ENCODE measurements at places on chromosomes 2 and 18. TPM values are rescaled to one million over a fixed set of nuclear protein-coding genes. Genes with fewer than 3 reads are reported as not detected.

DNA sequence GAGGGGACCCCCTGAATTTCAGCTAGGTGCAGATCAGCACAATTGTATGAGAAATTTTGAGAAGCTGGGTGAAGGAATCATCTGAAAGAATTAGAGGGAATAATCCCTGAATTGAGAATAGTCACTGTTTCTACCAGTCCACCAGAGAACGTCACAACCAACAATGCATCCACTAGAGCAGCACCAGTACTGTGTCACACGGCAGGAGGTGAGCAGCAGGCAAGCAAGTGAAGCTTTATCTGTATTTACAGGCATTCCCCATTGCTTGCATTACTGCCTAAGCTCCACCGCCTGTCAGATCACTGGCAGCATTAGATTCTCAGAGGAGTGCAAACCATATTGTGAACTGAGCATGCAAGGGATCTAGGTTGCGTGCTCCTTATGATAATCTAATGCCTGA lies 40.7 kb downstream of the GDF7 start:
- no peak for DNase-seq

DNA sequence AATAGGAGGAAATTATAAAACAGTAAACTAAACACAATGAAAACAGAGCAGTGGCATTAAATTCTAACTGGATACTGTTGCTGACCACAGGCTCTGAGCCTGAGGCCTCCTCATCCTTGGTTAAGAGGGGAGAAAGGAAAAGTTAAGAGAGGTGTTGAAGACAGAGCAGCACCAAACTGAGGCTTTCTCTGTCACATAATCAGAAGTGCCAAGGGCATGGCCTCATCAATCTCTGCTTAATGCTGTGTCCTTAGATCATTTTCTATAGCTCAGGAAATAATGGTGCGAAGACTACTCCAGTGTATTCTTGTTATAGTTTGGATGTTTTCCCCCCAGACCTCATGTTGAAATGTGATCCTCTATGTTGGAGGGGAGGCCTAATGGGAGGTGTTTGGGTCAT lies 160.9 kb upstream of the SLC1A4 start:
- DNase-seq = no peak

GRCh38 chr2:50865235-50865634 lies 166.7 kb downstream of the NRXN1 start:
- no peak for DNase-seq

- no peak for DNase-seq
Measured at GRCh38 chr18:62621546-62621945, 93.8 kb upstream of the PHLPP1 start.

DNA sequence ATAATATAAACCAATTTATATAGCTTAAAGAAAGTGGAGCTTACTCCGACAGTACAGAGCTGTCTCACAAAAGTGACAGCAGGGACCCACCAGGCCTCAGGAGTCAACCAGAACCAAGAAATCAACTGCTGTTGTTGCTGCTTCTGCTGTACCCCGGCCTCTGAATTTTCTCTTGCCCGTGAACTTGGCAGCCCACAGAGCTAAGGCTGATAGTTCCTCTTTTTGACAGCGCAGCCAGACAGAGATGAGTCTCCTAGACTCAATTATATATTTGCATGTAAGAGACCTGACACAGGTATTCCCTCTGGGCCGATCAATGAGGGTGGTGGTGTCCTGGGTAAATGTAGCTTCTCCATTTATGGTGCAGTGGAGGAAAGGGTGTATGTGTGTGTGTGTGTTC lies 109.4 kb downstream of the KCTD1 start:
- peak; percentile 41 for DNase-seq

Gene PKDCC
- 74.7 TPM for total RNA-seq

GRCh38 chr2:208541461-208541988 lies 134.9 kb downstream of the PTH2R start:
- DNase-seq = no peak

DNA sequence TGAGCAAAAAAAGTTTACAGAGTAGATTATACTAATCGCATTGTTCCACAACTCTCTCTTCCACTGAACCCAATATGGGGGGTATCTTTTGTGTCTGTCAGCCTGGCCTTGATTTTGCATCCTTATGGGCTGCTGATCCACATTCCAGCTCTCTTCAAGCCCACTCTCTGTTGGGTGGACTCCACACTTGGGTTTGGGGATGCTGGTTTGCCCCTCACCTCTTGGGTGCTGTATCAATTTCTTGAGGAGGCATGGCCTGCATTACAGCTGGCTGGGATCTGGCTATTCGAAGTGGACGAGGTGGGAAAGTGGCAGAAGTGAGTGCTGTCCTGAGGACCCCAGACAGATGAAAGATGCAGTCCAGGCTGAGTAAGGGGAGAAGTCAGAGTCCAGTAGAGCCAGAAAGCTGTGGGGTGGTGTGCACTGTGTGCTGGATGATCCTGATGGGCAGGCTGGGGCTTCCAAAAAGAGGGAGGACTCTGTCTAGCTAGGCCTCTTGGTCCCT lies 141.4 kb downstream of the CAPN13 start:
- peak; percentile 58 for DNase-seq

- no peak for DNase-seq
Measured at GRCh38 chr2:41717839-41718238, 330.0 kb upstream of the PKDCC start.

Gene KIDINS220
- 111 TPM for total RNA-seq

Gene GAREM1
- total RNA-seq = 10.0 TPM

DNA sequence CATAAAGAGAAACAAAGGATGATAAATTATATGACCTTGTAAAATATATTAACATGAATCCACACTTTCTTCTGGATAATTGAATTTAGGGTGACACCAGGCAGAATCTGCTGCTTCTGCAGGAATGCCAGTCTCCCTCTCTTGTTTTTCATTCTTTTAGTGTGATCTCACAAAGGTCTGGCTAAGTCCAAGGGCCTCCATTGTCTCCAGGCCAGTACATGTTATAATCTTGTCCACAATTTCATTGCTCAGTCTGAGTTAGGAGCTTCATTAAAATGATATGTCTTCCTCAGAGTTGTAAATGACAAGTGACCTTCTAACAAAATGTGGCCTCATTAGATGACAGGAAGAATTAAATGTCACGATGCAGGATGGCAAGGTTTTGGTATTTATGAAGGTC lies 110.2 kb downstream of the APOB start:
- DNase-seq = no peak

GRCh38 chr18:59624369-59624765 lies 72.9 kb downstream of the CCBE1 start:
- no peak for DNase-seq

DNA sequence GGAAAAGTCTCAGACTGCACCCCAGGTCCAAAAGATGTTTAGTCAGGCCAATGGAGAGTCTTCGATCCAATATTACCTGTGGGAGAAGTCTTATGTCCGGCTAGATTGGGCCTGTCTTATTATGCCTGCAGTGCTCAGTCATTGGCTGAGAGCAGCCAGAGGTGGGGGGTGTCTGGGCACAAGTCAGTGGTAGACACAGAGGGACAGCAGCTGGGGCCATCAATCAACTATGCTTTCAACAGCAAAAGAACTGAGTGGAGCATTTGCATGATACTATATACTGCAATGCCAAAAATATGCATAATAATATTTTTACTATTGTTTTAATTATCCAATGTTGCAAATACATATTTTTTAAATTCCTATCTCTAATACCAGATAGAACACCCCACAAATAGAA lies 298.6 kb upstream of the CDH20 start:
- DNase-seq = no peak

Gene ZEB2
- total RNA-seq = 122 TPM

DNA sequence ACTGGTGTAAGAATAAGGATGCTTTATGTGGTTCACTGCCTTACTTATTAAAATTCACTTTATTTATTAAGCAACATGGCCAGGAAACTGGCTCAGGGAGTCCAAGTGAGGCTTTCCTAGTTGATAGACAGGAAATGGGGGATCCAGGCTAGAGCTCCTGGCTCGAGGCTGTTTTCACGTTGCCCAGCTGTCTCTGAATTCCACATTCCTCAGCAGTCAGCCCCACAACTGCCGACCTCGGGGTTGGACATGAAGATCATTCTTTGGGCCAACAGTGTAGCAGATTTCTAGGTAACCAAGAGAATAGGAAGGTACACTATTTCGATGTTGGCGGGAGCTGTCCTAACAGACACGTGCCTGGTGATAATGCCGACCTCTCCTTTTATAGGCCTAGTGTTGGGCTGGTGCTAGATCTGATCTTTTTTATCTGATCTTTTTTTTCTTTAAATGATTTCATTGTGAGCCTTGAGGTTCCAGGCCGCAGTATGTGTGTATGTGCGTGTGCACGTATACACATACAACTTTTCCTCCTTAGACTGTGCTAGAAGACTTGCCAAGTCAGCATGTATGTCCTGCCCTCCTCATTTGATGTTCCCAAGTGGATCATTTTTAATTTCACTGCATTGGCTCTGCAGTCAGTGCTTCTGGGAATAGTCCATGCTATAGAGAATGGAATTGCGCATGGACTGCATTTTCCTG lies 103.5 kb downstream of the CABLES1 start:
- DNase-seq = no peak

- no peak for DNase-seq
Measured at GRCh38 chr2:62344472-62344871, 148.6 kb downstream of the B3GNT2 start.
